ENCODE measurements at places on chromosomes 5 and 9. TPM values are rescaled to one million over a fixed set of nuclear protein-coding genes. Genes with fewer than 3 reads are reported as not detected.

DNA sequence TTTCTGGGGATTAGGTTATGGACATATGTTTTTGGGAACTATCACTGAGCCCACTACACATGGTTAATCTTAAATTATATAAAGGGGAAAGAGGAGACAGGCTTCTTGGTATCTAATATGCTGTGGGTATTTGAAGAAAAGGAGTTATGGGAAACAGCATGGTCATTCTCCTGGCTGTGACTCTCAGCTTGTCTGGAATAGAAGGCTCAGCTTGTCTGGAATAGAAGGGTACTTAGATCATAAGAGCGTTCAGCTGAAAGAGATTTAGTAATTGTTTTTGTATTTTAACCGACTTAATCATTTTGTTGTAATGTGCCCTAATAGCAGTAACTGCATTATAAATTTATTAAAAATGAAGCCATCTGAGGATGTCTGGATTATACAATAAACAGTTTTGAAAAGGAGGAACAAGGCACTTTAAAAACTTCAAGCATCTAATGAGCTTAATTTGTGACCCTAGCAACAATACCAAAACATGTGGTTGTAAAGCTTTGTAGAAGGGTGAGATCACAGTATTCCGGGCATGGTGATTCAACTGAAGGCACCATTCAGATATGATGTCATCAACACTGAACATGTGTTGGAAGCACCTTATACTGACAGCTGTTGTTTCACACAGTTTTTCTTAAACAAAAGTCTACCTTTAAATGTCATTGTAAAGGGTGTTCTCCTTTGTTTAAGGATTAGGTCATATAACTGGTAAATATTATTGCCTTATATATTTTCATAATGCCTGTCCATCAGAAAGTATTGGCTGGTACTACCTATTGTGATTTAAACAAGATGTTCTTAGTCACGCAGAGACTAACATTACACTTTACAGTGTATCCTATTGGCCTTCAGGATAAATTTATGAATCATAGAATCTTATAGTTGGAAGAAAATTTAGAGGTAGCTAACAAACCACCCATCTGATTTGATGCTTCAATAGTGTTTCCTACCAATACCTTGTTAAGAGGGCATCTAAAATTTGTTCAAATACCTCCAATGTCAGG is 2174.1 kb upstream of the WWC1 start:
- DNase-seq, result no peak

GRCh38 chr5:143041972-143042770 is 272.0 kb downstream of the ARHGAP26 start:
- DNase-seq, result no peak

DNA sequence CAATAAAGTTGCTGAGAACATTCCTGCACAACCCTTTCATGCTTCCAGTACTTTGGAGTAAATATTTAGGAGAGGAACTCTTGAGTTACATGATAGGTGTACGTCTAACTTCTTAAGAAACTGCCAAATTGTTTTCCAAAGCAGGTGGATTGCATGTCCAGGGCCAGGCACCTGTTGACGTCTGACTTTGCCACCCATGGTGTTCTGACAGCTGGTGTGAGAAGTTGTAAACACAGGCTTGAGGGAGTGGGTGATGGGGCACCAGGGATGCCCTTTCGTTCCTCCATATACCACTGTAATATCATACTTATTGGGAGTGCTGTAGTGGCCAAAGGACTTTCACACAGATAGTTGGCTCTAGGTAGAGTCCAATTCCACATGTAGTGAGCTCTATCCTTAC is 352.1 kb downstream of the GADD45G start:
- DNase-seq, result no peak

DNA sequence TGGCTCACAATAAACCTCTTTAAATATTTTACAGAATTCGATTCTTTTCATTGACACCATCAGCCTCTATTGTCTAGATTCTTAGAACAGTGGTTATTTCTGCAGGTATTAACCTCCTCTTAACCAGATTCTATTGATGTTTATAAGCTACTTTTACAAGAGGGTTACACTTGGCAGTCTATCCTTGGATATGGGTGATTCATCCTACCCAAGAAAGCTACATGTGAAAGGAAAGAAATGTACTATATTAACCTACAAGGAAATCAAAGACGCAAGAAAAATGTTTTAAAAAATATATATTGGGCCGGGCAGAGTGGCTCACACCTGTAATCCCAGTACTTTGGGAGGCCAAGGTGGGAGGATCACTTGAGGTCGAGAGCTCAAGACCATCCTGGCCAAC is 16.7 kb downstream of the SLC25A25 start:
- DNase-seq, result no peak

DNA sequence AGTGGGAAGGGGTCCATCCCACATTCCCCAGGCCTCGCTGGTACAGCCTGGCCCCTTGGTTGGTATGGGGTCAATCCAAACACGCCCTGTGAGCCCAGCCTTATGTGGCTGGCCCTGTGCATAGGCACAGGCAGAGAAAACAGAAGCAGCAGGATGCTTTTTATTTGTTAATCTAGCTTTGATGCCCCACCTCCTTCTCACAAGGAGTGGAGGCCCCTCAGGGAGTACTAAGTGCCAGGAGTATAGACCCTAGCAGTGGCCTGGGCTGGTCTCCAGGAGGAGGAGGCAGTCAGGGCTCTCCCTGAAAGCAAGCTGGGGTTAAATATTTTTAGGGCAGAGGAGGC is 14.6 kb upstream of the TCF7 start:
- no peak for DNase-seq

GRCh38 chr5:53381-54174 is 38.4 kb upstream of the PLEKHG4B start:
- DNase-seq, result peak; percentile 25

DNA sequence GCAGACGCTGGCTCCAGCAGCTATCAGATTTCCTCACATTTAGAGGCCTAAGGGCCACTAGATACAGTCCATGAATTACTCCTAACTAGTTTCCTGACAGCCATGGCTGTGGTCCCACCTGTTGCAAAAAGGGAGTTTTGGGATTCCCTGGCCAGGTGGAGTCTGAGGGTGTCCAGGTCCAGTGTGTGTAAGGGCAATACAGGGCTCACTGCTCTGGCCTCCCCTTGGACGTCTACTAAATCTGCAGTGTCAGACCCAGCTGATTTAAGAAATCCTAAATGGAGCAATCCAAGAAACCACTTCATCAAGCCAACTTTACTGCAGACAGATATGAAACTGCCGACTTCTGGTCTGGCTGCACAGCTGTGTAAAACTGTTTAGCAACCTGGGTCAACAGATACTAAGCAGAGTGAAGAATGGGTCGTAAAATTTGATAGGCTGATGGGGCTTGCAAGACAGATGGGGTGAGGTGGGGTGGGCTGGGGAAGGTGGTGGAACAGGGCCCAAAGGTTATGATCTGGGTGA is 116.4 kb downstream of the GADD45G start:
- no peak for DNase-seq

DNA sequence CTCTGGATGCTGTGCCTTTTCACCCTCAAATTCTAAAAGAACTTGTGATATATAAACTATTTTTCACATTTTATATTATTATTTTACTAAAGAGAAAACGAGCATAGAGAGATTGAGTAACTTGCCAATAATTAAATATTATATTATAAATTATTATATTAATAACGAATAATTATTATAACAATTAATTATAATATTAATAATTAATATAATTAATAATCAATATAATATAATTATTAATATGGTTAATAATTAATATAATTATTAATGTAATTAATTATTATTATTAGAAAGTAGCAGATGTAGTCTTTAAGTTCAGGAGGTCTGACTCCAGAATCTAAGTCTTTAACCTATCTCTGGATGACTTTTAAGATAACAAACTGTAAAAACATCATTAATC is 20.1 kb downstream of the OR2Y1 start:
- DNase-seq, result no peak

- DNase-seq, result no peak
These were observed 227.0 kb downstream of the ZNF608 start for GRCh38 chr5:124519396-124519795.

GRCh38 chr9:32565967-32566366 is 7.0 kb downstream of the NDUFB6 start:
- no peak for DNase-seq

DNA sequence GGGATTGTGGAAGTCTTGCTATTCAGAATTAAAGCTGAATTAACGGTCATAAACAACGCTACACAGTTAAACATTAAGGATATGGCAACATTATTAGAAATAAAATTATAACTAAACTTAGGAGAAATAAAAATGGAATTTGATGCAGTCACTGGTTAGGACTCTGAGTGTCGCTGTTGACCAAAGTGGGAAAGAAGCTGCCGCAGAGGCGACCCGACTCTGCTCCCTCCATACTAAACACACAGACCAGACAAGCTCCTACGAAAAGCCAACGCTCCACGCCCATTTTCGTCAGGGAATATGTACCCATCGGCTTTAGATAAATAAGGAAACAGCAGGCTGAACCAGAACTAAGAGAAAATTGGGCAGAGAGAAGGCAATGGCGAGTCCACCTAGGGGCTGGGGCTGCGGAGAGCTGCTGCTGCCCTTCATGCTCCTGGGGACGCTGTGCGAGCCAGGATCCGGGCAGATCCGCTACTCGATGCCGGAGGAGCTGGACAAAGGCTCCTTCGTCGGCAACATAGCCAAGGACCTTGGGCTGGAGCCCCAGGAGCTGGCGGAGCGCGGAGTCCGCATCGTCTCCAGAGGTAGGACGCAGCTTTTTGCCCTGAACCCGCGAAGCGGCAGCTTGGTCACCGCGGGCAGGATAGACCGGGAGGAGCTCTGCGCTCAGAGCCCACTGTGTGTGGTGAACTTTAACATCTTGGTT is at the start of gene PCDHGA5:
Gene PCDHGA5, plus strand, starts transcription at position 211 of the 709 bp plus-strand sequence. Its CDS starts 169 bp downstream, at position 380.
- no peak for DNase-seq

DNA sequence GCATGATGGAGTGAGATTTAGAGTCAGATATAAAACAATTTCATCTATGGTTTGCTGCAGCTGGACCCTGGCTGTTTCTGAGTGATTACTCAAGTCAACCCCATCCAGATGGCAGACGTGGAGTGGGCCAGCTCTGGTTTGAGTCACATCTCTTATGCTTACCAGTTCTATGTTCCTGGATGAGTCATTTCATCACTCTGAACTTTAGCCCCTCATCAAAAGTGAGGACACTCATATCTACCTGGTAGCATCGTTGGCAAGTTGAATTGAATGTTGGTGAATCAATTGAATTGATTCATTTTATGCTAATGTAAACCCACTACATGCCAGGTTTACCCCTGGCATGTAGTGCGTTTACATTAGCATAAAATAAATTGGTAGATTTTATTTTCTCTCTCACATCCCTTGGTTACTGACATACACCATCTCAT is 176.4 kb downstream of the FGF18 start:
- DNase-seq, result no peak

GRCh38 chr9:34594177-34594576 is 4.7 kb upstream of the CNTFR start:
- no peak for DNase-seq

DNA sequence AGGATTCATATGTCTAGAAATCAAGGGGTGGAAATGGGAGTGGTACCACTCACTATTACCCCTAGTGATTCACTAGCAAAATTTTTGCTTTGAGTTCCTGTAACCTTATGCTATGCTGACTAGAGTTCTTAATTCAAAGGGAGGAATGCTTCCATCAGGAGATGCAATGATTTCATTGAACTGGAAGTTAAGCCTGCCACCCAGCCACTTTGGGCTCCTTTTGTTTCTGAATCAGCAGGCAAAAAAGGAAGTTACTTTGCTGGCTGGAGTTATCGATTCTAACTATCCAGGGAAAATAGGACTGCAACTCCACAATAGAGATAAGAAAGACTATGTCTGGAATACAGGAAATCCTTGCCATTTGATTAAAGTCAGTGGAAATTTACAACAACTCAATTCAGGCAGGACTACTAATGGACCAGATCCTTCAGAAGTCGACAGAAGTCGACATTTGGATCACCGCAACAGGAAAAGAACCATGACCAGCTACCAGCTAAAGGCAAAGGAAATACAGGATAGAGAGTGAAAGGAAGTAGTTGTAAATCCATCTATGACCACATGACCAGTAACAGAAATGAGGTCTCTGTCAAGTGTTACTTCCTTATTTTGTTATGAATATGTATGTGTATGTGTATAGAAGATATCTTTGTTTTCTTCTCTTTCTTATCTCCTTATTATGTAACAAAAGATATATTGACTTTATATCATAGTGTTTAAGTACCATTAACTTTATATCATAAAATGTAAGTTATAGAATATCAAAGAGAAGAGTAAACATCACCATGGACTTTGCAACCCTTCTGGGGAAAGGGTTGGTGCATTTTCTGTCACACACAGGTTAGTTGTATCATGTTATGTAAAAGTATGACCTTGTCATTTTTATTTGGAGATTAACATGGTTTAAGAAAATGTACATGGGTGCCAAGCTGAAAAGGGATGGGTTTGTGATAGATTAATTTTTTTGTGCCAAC is 198.7 kb upstream of the HAPLN1 start:
- DNase-seq, result no peak

DNA sequence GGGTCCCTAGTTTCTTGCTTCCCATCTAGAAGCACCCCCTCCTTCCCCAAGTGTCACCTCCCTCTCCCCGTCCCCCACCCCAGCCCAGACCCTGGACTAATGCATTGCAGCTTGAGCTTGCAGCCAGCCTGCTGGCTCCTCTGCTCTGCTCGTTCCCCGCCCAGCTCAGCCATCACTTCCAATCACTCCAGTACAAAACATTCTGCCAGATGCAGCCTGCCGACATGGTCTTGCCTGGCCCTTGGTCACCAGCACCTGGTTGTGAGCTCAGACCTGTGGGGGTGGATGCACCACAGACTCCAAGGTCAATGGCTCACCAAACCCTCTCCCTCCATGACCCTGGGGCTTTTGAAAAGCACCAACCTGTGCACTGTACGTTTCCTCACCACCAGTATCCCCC is 172.9 kb upstream of the SMIM23 start:
- DNase-seq, result no peak

DNA sequence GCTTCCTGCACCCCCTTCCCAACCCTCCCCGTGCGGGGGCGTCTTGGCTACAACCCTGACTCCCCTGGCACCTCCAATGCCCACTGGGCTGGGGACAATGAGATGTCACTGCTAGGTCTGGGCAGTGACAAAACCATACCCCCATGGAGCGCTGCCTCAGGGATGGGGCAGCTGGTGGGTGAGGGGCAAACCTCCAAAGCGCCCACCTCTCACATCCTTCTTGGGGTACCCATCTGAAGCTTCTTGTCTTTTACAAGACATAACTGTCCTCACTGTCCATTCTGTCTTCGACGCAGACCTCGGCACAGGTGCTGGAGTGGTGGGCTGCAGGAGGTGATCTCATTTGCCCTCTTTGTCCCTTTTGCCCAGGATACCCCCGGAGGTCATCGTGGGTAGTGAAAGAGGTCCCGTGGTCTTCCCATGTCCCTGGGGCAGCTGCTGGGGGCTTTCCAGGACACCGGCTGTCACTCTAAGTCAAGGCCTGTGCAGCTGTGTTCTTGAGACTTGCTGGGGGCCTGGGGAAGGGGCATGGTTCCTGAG is 27.8 kb upstream of the CSF1R start:
- DNase-seq, result peak; percentile 8

- peak; percentile 71 for DNase-seq
These were observed 1.6 kb downstream of the B4GALT1 start for GRCh38 chr9:33165263-33166151.

The ENTPD8 gene
- total RNA-seq, result not detected

The SUSD3 gene
- total RNA-seq, result 69.6 TPM

The INSL6 gene
- not detected for total RNA-seq

The FYB1 gene
- total RNA-seq, result 260 TPM

The ARID3C gene
- total RNA-seq, result 0.15 TPM

The PLAC8L1 gene
- 0.50 TPM for total RNA-seq

The OSMR gene
- not detected for total RNA-seq

The TAF11L10 gene
- not detected for total RNA-seq

The FOXD4L5 gene
- total RNA-seq, result 0.13 TPM
